ENCODE measurements at places on chromosomes 1 and 21.

DNA sequence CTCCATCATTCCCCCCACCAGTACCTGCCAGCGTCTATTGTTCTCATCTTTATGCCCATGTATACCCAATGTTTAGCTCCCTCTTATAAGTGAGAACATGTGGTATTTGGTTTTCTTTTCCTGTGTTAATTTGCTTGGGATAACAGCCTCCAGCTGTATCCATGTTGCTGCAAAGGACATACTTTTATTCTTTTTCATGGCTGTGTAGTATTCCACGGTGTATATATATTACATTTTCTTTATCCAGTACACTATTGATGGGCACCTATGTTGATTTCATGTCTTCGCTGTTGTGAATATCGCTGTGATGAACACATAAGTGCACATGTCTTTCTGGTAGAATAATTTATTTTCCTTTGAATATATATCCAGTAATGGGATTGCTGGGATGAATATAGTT lies 313.3 kb upstream of the GREM2 start:
- DNase-seq = no peak

GRCh38 chr21:41706678-41707077 lies 60.2 kb downstream of the RIPK4 start:
- DNase-seq = no peak

DNA sequence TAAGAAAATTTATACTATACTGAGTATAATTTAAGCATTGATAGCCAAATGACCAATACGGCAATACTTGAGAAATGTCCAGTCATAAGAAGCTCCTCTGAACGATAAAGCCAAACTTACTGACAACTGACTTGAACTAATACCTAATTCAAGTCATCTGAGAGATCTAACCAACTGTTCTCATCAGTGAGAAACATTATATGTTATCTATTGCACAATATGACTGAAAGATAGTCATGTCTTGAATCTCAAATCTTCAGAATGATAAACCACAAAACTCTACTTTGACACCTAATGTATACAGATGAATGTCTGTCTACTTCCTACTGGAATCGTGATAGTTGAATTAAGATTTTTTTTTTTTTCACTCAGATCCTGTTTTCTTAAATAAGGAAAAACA lies 39.0 kb downstream of the APP start:
- DNase-seq = no peak

- no peak for DNase-seq
Measured at GRCh38 chr21:45779226-45779625, 135.7 kb downstream of the PCBP3 start.

DNA sequence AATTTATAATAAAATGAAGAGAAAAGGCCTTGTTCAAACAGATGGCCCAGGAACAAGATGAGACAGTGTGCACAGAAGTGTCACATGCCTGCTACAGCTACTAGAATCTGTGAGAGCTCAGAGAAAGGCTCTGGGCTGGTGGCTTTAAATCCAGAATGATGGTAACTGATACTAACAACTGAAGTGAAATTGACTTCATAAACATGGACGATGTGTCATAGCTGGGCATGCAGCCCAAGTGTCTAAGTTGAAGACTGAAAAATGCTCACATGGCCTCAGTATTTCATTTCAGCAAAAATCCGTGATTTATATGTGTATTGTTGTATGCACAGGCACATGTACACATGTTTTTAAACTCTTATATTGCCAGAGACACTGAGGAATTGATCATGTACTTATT lies 208.3 kb upstream of the RUNX1 start:
- DNase-seq = no peak

DNA sequence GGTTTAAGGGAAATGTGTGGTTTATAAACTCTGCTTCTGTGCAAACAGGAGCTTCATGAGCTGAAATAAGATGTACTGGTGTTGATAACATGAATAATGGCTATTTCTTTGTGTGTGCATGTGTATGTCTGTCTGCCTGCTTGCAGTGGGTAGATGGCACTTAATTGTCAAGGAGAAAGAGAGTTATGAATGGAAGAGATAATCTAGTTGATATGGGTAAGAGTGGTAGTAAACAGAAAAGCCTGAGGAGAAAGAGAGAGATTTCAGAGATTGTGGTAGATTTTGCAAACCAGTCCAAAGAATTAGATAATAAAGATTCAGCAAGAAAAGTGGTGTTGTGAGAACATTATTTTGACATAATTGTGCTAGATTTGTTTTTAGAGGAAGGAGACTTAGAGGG lies 7.7 kb downstream of the SUCO start:
- DNase-seq = no peak

DNA sequence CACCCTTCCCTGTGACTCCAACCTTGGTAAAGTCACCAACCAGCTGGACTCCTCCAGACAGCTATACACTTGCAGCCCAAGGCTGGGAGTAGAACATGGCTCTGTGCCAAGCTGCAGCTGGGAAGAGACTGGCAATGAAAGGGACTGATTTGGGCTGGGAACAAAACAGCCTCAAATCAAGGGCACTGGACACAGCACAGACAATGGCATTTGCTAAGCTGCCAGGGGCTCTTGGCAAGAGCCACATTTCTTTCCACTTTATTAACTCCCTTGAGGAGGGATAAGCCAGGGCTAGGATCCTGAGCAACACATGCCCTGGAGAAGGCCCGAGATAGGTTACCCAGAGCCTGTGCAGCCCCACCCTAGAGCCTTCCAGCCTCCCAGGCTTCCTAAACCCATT lies 12.0 kb downstream of the SYT11 start:
- DNase-seq = no peak

GRCh38 chr1:223721658-223722607 lies 9.6 kb downstream of the CAPN2 start:
- no peak for DNase-seq

GRCh38 chr21:33760641-33761440 lies 118.5 kb downstream of the ITSN1 start:
- no peak for DNase-seq

- DNase-seq = no peak
Measured at GRCh38 chr1:59685666-59686065, 129.1 kb upstream of the HOOK1 start.

DNA sequence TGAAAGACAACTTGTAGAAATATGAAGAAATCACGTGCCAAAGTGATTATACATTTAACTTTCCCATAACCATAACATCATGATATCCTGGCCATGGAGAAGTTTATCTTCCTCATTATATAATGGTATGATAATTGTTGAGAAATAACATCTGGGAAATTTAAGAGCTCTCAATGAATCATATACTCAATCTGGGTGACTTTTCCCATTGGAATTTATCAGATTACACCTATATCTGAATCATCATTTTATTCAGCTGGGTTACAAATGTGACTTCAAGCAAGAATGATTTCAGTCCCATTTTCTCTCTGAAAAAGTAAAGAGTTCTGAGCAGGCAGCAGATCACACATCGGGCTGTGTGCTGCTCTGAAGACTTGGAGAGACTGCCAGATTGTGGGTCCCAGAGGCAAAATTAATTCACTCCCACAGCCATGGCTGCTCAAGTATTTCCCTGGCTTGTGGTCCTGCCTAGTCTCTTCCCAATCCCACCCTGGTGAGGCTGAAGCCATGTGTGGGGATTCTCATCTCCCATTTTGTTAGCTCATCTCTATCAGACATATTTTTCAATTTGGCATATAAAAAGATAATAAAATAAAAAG lies 278.0 kb downstream of the MRPL39 start:
- DNase-seq = no peak

DNA sequence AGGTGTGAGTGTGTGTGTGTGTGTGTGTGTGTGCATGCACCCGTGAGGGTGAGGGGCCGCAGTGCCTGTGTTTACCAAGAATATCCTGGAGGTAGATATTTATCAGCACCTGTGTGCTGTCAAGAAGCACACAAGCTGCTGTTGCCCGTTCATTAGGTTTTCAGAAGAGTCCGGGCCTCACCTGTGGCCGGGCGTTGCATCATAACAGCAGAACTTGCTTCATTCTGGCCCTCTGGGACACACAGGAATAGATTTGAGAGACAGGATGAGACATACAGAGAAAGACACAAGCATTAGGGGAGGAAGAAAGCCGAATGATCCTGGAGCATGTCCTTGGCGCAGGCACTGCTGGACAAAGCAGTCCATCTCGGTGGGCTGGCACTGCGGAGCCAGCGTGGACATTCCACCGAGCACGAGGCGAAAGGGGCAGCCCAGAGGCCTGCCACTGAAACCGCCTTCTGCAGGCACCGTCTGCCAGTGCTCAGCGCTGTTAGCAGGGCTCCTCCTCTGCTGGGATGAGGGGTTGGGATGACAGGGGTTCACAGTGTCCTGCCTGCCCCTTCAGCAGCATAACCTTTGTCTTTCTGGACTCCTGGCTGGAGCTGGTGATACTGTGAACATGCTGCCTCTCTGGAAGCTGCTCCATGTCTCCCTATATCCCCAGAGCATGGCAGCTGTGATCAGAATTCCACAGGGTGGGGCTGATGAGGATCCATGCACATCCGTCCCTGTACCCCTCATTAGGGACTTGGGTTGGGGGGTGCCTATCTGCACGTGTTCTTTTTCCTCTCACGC lies 81.1 kb downstream of the PEX14 start:
- no peak for DNase-seq

- DNase-seq = no peak
Measured at GRCh38 chr1:21105807-21106206, 70.9 kb downstream of the EIF4G3 start.

- DNase-seq = no peak
Measured at GRCh38 chr1:64887689-64888217, 78.6 kb downstream of the JAK1 start.

DNA sequence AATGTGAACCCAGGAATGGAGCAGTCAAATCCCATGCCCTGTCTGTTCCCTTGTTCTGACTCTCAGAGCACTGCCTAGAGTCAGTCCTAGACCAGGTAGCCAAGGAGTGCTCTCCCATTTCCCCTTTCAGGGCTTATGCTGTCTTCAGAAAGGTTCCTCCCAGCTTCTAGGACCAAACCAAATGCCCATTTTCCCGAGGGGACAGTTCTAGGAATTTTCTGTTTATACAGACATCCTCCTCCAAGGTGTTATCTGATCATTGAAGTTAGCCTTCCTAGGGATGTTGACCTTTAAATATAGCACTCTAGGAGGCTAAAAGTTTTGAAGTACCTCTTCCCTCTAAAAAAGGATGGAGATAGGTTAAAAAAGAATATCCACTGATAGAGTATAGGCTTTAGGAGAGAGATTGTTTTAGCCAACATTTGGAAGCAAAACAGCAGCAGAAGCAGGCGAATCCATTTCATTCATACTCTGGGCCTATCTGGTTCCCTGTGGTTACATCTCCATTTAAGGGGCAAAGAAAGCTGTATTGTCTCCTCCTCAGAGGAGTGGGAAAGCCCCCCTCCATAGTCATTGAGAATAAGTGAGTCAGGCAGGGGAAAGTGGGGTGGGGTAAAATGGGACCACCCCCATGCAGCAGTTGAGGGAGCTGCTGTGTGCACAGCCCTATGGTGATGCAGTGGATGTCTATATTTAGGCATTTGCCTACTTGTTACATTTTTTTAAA lies 126.5 kb downstream of the SPATA46 start:
- DNase-seq = no peak

DNA sequence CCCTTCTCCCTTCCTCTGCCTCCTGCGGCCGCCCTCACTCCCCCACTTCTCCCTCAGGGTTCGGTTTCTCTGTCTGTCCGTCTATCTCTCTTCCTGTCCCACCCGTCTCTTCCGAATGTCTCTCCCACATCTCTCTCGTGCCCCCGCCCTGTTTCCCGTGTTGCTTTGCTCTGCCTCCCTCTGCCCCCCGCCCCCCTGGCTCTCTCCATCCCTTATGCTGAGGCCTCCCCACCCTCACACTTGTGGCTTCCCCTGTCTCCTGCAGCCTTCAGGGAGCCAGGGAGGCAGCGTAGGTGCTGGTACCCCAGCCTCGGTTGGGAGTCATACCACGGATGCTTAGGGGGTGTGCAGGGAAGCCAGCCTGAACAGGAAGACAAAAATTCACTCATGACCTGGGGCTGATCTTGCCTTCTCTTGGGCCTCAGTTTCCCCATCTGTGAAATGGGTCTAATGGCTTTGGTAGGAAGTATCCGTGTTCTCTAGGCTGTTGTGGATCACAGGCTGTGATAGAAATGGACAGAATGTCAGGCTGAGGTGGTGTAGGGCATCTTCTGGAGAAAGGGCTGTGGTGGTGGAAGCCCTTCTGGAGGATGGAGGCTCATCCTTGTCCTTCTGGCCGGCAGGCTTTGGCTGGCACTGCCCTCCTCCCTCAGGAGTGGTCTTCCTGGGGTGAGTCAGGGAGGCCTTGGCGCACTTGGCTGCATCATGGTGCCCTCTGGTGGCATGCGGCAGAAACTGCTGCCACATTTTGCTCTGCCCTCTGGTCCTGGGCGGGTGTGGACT lies 55.5 kb downstream of the FOXO6 start:
- DNase-seq = peak; percentile 60

GRCh38 chr1:167467126-167467710 lies 51.1 kb downstream of the CD247 start:
- DNase-seq = no peak

GRCh38 chr1:183058851-183059502 lies 35.8 kb downstream of the LAMC1 start:
- DNase-seq = no peak

DNA sequence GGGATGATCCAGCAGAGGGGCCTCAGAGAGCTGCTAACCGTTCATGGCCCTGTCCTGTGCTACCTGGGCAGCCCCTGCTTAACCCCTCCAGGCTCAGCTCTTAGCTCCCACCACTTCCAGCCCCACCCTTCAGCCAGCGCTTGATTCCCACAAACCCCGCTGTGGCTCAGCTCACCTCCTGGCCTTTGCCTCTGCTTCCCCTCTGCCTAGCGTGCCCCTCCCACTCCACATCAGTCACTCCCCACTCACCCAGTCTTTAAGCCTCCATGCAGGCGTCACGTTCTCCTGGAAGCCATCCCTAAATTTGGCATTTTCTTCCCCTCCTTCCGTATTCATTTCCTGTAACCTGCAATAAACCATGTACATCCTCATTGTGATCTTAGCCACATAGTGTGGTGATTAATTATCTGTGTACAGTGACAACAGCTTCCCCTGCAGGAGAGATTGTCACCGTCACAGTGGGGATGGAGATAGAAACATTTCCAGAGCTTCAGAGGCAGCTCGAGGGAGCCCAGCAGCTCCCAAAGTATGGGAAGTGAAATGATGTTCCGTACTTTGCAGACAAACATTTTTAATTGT lies 65.5 kb downstream of the EPHB2 start:
- no peak for DNase-seq

DNA sequence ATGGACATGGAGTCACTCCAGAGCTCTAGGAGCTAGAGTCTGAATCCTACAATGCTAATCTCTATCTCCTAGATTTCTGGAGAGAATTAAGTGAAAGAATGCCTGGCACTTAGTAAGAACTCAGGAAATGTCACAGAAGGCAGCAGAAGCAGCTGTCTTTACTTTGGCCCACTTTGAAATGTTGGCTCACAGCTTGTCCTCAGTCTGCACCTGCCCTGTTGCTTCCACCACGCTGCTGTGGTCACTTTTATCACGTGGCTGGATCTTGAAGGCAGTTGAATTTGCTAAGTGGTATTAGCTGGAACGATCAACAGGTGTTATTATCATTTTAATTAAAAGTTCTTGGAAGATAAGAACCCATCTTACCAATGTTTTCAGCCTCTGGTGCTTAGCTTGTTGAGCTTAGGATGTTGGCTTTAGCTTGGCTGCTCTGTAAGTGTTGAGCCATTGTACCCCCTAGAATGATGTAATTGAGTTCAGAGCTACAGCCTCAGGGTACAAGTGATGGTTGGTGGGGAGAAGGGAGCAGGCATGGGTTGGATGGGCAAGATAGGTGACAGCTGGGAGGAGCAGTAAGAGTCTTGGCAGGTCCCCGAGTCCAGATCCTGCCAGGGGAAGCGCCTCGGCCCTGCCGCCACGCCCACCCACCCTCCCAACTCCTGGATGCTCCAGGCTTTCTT lies 41.9 kb upstream of the EPS8L3 start:
- DNase-seq = no peak

GRCh38 chr1:215875712-215876111 lies 308.6 kb downstream of the KCTD3 start:
- DNase-seq = no peak
